Stimulated activated CD4-positive, alpha-beta T cell treated with anti-CD3 and anti-CD28 coated beads, Interleukin-1b, Interleukin-23, amount 100 ng/mL, for 48 hours (primary cell): ENCODE measurements at places on chromosomes 12 and 14.
A peak's percentile ranks its signal among the peaks of the same experiment; 100 is the strongest.

GRCh38 chr12:76249501-76249900 lies 98.7 kb downstream of the BBS10 start:
- DNase-seq = no peak

GRCh38 chr12:88998421-88998820 lies 353.9 kb downstream of the DUSP6 start:
- DNase-seq = no peak

- DNase-seq = no peak
Measured at GRCh38 chr14:29999013-29999539, 71.4 kb upstream of the PRKD1 start.

- DNase-seq = no peak
Measured at GRCh38 chr14:51725061-51725460, 73.4 kb downstream of the FRMD6 start.

GRCh38 chr12:120649442-120650232 lies 9.2 kb downstream of the CABP1 start:
- no peak for DNase-seq

GRCh38 chr14:91358654-91359220 lies 58.9 kb downstream of the CCDC88C start:
- no peak for DNase-seq

DNA sequence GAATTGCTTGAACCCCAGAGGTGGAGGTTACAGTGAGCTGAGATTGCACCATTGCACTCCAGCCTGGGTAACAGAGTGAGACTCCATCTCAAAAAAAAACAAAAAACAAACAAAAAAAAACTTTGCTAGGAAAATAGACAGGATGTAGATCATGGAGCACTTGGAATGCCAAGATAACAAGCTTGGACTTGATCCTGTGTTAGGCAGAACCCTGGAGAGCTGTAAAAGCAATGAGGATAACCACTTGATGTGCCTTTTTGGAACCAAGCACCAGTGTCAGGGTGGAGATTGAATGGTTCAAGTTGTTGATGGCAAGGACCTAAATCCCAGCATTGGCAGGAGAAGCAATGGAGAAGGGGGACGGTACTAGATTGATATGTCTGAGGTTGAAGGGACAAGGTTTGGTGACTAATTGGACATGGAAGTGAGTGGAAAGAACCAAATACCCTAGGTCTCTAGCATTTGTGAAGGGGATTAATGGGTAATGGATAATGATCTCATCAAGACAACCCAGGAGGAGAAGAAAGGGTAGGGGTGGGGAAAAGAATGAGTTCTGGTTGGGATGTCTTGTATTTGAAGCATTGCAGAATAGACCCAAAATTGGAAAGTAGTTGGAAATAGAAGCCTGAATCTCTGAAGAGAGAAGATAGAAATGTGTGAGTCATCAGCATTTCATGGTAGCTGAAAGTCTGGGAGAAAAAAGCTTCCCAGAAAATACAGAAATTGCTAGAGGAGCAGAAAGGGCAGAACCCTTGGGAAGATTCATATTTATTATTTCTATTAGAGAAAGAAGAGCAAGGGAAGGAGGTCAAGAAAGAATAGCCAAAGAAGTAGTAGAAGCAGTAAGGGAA lies 176.7 kb downstream of the NUAK1 start:
- DNase-seq = no peak

DNA sequence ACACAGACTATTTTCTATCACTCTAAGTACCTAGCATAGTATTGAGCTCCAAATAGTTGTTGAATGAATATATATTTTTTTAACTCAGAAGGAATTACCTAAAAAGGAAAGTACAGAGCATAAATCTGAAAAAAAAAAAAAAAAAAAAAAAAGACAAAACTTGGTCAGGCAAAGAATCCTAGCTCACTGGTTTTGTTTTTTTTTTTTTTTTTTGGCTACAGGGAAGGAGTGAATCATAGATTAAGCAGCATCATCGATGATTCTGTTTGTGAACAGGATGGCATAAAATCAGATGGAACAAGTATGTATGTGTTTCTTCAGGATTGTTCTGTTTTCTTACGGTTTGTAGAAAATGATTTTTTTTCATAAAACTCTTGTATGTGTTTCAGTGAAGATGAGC lies 66.1 kb upstream of the BCAT1 start:
- no peak for DNase-seq

GRCh38 chr14:59585891-59586554 lies 9.4 kb upstream of the CCDC175 start:
- DNase-seq = no peak

- DNase-seq = no peak
Measured at GRCh38 chr12:67852701-67853100, 136.5 kb upstream of the IFNG-AS1 start.

DNA sequence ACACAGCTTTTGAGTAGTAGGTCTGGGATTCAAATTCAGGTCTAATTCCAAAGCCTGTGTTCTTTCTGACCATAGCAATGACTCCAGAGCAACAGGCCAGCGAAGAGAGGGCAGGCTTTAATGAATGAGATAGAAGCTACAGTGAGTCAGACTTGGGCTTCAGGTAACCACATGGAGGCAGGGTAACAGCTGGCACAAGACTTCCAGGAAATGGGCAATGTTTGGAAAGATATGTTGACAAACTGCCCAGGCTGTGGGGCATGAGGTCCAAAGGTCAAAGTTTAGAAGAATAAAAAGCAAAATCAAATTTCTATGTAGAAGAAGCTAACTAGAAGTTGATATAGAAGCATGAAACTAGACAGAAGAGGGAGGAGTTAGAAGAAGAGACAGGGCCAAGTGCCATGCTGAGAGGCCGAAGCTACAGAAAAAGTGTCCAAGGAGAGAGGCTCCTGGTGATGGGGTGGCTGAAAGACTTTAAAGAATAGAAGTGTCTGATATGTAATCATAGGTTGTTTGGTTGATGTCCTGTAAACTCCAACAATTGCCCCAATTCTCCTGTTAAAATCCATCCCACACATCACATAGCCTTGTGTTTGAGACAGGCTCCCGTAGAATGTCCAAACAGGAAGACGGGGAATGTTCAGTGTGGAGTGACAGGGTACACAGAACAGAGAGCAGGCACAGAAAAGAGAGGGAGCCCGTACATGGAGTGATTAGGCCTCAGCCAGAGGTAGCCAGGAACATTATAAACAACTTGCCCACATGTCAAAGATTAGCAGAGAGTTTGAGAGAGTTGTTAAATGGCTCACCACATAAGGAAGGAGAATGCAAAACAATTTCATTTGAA lies 384.7 kb downstream of the CCDC91 start:
- DNase-seq = no peak

GRCh38 chr14:72104011-72104613 lies 171.9 kb downstream of the RGS6 start:
- peak; percentile 45 for DNase-seq

DNA sequence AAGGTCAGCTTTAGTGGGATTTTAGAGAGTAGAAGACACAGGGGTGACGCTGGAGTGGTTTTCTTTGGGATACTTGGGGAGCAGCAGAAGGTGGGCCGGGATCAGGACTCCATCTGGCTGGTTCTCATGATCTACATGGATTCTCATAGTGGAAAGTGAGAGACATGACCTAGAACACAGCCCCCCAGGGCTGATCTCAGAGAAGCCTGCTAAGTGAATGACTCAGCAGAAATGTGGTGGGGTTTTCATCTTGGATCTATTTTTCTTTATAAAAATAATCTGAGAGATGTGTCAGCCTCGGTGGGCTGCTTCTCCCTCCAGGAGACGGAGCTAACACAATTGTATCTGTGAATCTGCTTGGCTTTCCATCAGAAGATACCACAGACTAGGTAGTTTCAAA lies 484.4 kb downstream of the TMEM121 start:
- DNase-seq = no peak

DNA sequence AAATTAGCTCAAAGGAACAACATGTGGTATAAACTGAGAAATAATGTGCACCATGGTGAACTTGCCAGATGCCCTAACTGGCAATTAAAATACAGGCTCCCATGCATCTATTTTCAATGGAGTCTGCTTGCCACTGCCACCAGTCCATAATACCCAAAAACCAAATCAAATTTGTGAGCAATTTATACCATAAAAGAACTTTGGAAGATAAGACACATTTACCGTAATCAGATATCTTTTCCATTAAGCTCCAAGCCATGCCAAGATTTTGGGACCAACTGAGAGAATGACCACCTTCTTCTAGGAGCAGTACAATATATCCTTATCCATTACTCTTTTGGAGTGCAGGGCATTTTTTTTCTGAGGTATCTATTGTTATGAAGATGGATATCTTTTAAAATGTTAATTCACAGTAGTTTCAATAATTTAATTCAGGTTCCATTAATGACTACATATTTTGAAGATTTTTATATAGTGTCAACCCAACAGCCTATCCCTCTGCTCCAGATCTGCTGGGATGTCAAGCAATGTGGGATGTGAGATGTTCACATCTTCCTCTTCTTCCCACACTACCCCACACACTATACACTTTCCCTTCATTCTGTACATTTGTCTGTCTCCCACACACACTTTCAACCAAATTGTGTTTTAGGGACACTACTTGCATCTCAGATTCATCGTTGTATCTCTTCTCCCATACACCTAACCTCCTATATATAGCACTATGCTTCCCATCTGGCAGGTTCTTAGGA lies 53.3 kb downstream of the KIF21A start:
- no peak for DNase-seq

- no peak for DNase-seq
Measured at GRCh38 chr12:4864575-4864974, 45.1 kb upstream of the KCNA1 start.

- DNase-seq = no peak
Measured at GRCh38 chr14:85625925-85626585, 96.1 kb downstream of the FLRT2 start.

- DNase-seq = no peak
Measured at GRCh38 chr12:95337146-95337545, 119.5 kb downstream of the VEZT start.

- DNase-seq = no peak
Measured at GRCh38 chr12:111010916-111011657, 90.7 kb upstream of the MYL2 start.

DNA sequence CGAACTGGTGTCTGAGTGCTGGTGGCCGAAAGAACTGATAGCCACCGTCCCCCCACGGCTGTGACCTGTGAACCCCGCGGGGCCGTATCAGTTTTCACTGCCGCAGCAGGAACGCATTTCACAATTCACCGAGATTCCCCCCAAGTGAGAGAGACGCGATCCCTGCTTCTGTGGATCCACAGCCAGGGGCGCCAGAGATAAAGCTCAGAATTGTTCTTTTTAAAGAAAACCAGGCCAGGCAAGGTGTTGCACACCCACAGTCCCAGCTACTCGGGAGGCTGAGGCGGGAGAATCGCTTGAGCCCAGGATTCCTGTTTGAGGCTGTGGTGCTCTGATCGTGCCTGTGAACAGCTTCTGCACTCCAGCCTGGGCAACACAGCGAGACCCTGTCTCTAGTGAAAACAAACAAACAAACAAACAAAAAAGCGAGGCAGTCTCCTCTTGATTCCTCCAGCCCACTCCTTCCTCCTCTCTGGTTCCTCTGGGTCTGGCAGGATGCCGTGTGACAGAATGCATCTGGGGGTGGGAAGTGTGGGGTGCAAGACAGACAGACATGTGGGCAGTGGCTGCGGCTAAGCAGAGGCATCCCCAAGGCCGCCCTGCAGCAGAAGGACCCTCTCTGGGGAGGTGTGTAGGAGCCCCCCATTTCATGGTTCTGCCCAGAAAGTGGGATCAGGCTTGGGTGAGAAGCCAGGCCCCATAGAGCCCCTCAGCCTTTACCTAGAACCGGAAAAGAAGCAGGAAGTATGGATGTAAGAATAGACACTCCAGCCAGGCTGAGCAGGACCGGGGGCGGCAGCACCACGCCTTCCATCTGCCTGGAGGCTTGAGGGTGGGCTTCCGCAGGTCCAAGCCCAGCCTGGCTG lies 39.2 kb upstream of the PPP1R13B start:
- DNase-seq = no peak
